ENCODE measurements at places on chromosomes 7 and 10. TPM values are rescaled to one million over a fixed set of nuclear protein-coding genes. Genes with fewer than 3 reads are reported as not detected.

- ATAC-seq: no peak
These were observed 74.9 kb downstream of the PCGF5 start for GRCh38 chr10:91295346-91295745.

GRCh38 chr7:148909568-148909967 is 25.5 kb upstream of the EZH2 start:
- ATAC-seq: no peak

DNA sequence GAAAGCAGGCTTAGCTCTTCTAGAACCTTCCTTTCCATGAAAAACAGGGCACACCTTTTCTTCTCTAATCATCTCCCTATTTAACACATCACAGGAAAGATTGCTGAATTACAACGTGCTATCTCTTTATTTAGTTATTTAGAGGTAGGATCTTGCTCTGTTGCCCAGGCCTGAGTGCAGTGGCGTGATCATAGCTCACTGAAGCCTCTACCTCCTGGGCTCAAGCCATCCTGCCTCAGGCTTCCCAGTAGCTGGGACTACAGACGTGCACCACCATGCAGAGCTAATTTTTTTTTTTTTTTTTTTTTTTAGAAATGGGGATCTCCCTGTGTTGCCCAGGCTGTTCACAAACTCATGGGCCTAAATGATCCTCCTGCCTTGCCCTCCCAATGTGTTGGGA is 251.2 kb downstream of the PRPF18 start:
- no peak for ATAC-seq

SYCE1 gene
- 0.39 TPM for total RNA-seq

GRCh38 chr10:123442901-123443300 is 223.3 kb upstream of the GPR26 start:
- ATAC-seq: no peak

PHYH gene
- total RNA-seq: 53.4 TPM

CYP26C1 gene
- 0.31 TPM for total RNA-seq

ACTL6B gene
- total RNA-seq: not detected

Measured in gastroesophageal sphincter (tissue), 4 donors.